Adrenal gland (tissue), 19 donors: ENCODE measurements at places on chromosomes 4 and X. TPM values are rescaled to one million over a fixed set of nuclear protein-coding genes. Genes with fewer than 3 reads are reported as not detected.

- DNase-seq, result peak; percentile 40
These were observed 578 bp downstream of the CHIC2 start for GRCh38 chr4:54063737-54064316.

Gene USP26
- not detected for polyA plus RNA-seq

Gene PIN4
- polyA plus RNA-seq, result 58.4 TPM

- no peak for DNase-seq
These were observed 868 bp upstream of the GNL3L start for GRCh38 chrX:54529151-54529550.

Gene SLC2A9
- polyA plus RNA-seq, result 1.8 TPM

- DNase-seq, result peak; percentile 35
These were observed 218.2 kb downstream of the IDS start for GRCh38 chrX:149286940-149287349.

GRCh38 chrX:64580035-64580434 is 184.8 kb upstream of the MTMR8 start:
- DNase-seq, result no peak

- no peak for DNase-seq
These were observed 8.3 kb upstream of the MAP7D3 start for GRCh38 chrX:136259543-136259942.

Gene IL2
- polyA plus RNA-seq, result not detected

GRCh38 chrX:129769467-129770154 is 10.1 kb upstream of the SASH3 start:
- no peak for DNase-seq

GRCh38 chr4:119490335-119490734 is 138.3 kb downstream of the PDE5A start:
- DNase-seq, result no peak

Gene SLC6A14
- not detected for polyA plus RNA-seq

- DNase-seq, result peak; percentile 97
These were observed 1.6 kb downstream of the PRICKLE3 start for GRCh38 chrX:49184294-49185281.

Gene HEPH
- 33.5 TPM for polyA plus RNA-seq

GRCh38 chr4:85302756-85303155 is 172.2 kb upstream of the ARHGAP24 start:
- DNase-seq, result no peak

DNA sequence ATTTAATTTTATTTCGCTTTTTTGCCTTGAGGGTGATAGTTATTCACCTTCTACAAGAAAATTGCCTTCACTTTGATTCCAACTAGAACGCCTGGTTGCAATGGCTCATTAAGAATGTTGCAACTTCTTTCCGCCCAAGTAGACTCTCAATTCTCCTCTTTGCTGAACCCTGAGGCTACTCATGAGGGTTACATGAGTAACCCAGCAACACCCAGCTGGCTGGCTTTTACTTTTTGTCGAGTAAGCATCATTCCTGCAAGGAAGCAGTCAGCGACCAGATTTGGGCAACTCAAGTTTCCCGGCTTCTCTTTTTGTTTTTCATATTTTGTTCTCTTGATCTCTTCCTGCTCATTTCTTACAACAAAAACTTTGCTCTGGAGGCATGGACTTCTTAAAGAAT is 495.4 kb downstream of the PACRGL start:
- DNase-seq, result no peak

DNA sequence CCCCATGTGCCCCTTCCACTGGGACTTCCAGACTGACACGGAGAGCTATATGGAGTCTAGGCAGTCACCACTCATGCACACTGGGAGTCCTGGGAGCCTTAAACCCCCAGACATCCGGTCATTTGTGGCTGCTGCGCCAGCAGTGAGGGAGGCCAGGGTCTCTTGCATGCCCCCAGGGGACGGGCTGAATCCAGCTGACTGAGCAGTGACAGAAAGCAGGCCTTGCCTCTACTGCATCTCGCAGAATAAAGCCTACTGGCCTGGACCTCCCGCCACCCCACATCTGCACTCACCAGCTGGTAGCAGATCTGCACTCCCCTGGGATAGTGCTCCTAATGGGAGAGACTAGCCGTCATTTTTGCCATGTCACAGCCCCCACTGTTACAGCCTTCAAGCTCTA is 1234.2 kb downstream of the FAM133A start:
- no peak for DNase-seq

GRCh38 chr4:8277356-8278008 is 7.9 kb downstream of the HTRA3 start:
- no peak for DNase-seq
